ENCODE measurements at places on chromosomes 16 and 17.

GRCh38 chr16:61590577-61590976, 445.7 kb downstream of the CDH8 start:
- no peak for DNase-seq

- no peak for DNase-seq
Observed at GRCh38 chr16:50613281-50613963, 65.2 kb downstream of the NKD1 start.

- no peak for DNase-seq
Observed at GRCh38 chr16:53672461-53672860, 31.2 kb downstream of the RPGRIP1L start.

- DNase-seq: no peak
Observed at GRCh38 chr16:27444015-27444414, 42.0 kb downstream of the IL21R start.

GRCh38 chr17:8703001-8703400, 41.6 kb downstream of the CCDC42 start:
- DNase-seq: no peak

DNA sequence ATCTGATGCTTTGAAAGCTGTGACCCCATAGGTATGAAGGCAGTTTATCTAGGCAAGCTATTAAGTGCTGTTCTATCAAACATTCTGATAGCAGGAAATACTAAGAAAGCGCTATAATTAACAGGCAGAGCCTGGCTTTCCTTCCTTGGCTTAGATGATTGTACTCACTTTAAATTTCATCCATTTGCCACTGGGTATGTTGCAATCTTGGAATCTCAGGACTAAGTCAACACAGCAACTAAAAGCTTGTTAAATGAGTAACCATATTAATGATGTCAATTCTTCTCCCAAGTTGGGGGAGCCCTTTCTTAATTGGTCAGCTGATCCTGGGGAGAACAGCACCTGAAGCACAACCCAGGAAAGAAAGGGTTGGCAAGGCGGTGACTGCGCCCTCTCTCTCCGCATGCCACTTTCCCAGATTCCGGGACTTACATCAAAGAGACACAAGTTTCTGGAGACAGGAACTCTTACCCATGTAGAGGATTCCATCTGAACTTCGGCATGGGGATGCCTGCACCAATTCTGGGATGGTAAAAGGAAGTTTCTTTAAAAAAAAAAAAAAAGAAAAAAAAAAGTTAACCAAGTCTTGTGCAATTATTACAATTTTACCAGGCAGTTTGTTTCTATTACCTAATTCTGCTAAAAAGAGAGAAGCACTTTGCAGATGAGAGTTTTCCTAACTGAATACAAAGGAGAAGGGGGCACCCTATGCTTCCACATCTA, 54.4 kb upstream of the ICAM2 start:
- no peak for DNase-seq

GRCh38 chr16:21647562-21648164, 4.7 kb downstream of the IGSF6 start:
- DNase-seq: no peak

- no peak for DNase-seq
Observed at GRCh38 chr17:79792341-79792871, 4.5 kb downstream of the CBX8 start.

DNA sequence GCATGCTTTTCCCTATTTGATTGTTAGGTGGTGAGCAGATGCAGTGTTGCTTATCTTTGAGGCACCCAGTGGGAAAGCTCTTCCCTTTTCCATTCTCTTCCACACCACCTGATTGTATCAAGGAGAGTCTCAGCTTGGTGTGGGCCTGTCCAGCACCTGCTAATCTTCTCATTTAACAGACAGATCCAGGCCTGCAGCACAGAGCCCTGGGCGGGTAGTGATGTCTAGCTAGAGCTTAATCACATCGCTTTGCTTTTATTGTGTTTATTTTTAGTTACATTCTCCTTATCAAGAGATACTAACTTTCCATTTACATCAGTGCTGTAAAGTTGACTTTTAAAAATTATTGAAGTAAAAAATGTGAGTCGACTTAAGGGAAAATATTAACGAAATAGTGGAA, 24.2 kb downstream of the FOXL1 start:
- DNase-seq: no peak

DNA sequence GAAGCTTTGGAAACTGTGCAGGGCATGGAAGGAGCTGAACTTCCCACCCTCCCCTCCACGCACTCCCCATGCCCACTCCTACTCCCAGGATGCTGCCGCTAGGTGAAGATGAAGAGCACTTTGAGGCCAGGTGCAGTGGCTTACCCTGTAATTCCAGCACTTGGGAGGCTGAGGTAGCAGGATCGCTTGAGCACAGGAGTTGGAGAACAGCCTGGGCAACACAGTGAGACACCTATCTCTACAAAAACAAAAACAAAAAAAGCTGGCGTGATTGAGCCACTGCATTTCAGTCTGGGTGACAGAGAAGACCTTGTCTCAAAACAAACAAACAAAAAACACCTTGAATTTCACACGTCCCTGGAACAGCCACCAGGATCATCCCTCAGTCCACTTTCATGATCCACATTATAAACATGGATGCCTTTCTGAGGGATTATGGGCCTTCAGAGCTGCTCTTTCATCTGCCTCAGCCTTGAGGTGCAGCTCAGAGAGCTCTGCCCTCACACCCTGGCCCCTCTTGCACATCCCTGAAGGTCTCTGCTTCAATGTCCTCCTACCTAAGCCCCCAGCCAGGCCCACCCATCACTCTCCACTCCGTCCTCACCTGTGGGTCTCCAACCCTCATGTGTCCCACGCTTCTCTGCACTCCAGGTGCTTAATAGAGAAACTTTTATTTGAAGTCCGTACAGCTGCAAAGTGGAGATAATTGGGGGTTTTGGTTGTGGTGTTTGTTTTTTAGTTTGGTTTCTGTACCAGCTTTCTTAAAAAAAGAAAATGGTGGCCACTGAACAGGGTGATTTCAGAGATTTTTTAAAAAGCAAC, 25.8 kb downstream of the PHB1 start:
- DNase-seq: no peak

DNA sequence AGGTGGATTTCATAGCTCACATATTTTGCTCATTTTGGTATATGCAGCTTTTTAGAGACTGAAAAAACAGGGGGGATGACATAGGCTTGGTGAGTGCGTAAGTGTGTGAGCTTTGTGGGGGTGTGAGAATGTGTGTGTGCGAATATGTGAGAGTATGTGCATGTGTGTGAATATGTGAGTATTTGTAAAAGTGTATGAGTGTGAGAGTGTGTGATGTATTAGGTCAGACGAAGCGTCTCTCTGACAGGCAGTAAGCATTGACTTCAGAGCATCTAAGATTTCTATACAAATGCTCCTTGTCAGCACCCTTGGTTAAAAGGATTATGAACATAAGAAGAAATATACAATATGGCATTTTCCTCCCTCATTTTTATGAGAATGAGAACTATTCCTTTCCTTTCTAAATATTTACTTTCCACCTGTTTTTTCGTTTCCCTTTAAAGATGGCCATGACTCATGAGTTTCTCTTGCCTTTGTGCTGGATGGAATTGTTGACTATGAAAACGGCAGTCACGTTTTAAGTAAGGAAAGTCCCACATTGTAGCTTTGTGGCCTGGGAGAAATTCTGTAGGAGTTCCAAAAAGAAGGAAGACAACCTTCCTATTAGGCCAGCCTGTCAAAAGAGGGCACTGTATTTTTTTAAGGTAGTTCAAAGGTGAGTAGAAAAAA, 276.4 kb downstream of the FOXL1 start:
- no peak for DNase-seq

- no peak for DNase-seq
Observed at GRCh38 chr16:68656751-68657150, 11.6 kb downstream of the CDH3 start.
